ENCODE measurements at places on chromosomes 12 and 14. TPM values are rescaled to one million over a fixed set of nuclear protein-coding genes. Genes with fewer than 3 reads are reported as not detected.

The GALNT16 gene
- polyA plus RNA-seq = 2.4 TPM

The NCOR2 gene
- polyA plus RNA-seq = 81.8 TPM

The TAS2R7 gene
- not detected for polyA plus RNA-seq

The TRPV4 gene
- polyA plus RNA-seq = 0.42 TPM

The INSM2 gene
- polyA plus RNA-seq = 0.03 TPM
